Foreskin keratinocyte (primary cell): ENCODE measurements at places on chromosomes 5 and 9.

GRCh38 chr5:102583276-102584124 lies 84.7 kb upstream of the SLCO6A1 start:
- no peak for DNase-seq

DNA sequence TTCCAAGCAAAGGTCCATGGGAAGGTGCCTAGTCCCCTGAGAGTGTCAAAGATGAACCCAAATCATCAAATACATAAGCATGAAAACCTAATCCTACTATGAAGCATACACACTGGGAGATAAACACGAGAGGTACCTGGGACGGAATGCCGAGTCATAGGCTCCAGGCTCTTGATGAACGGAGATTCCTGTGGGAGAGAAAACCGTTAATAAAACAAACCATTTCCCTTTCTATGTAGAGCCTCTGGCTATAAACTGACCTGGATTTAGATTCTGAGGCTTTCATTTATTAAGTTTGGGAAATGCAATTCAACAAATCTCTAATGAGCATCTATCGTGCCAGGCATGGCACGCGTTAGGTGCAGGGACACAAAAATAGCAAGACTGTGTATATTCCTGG lies 206.4 kb upstream of the IL12B start:
- no peak for DNase-seq

GRCh38 chr9:74951725-74952151 lies 974 bp downstream of the C9orf40 start:
- DNase-seq = no peak

DNA sequence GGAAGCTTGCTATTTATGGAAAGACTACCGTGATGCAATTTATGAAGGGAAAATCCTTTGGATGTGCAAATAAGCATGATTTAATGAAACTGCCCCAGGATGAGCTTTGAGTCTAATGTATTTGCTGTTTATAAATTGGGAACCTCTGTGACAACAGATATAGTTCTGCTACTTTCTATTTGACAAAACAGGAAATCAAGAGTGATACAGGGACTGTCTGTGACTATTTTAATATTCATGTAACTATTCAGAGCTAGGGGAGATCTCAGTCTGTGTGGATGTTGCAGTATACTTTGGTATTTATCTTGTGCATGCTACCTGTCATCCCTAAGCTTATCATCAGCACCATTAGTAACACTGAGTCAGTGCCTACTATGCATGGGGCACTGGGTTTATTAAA lies 132.1 kb downstream of the PDZD2 start:
- no peak for DNase-seq

DNA sequence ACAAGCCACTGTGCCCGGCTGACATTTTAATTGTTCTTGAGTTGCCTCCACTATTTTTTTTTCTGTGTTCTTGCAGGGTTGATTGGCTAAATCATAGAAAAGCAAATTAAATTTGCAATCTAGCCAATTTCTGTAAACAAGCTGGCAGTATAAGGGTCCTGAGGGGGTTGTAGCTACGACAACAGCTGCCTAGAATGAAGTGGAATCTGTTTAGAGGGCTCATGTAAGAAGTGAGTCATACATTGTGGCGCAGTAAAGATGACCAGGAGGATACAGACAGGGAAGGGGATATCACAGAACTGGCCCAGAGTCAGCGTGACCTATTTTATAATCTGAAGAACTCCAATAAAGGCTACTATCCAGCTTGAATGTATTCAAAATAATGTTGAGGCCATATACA lies 82.2 kb upstream of the TLE1 start:
- no peak for DNase-seq

GRCh38 chr9:16527573-16527972 lies 342.9 kb downstream of the BNC2 start:
- DNase-seq = no peak

GRCh38 chr5:66477596-66477995 lies 118.6 kb upstream of the MAST4 start:
- DNase-seq = no peak

DNA sequence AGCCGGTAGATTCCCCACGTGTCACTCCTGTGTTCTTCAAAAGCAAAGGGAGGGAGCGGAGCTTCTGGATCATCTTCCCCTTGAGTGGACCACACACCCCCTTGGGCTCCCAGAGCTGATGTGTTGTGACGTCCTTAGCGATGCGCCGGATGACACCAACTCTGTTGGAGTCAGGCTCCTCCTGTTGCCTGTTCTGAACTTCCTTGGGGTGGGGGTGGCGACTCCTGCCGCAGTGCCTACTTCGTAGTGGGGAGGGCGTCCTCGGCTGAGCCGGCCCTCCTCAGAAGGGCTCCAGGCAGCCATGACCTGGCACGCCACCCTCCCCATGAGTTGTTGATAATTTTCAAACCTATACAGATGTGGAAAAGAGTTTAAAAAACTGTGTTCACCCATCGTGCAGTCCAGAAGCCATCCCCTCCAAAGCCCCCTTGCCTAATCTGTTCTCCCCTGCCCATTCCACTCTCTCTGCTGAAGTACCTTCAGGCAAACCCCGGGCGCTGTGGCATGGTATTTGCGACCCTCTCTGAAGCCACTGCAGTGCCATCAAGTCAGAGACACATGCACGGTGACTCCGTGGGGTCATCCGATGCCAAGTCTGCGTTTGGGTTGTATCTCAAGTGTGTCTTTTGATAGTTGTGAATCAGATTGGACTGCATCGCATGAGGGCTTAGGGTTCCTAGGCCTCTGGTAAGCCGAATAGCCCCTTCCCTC lies 16.7 kb downstream of the EXOC3 start:
- no peak for DNase-seq

DNA sequence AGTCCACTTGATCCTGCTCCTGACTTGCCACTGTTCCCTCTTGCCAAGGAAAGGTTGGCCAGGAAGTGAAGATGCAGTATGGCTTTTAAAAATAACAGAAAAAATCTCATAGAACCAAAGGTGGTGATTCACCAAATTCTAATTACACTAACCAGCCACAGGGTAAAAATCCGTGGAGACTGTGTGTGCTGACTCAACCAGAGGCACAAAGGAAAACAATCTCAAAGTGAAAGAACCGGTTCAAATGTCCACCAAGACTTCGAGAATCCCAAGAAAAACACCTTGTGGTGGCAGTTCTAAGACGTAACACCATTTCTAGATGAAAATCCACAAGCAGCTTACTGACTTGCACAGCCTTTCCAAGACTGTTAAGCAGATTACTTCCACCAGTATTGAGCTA lies 279.1 kb downstream of the TLE1 start:
- peak; percentile 83 for DNase-seq

GRCh38 chr5:43425983-43426382 lies 13.8 kb upstream of the CCL28 start:
- DNase-seq = peak; percentile 90

- DNase-seq = no peak
These were observed 170.0 kb upstream of the RASA1 start for GRCh38 chr5:87097664-87098063.

DNA sequence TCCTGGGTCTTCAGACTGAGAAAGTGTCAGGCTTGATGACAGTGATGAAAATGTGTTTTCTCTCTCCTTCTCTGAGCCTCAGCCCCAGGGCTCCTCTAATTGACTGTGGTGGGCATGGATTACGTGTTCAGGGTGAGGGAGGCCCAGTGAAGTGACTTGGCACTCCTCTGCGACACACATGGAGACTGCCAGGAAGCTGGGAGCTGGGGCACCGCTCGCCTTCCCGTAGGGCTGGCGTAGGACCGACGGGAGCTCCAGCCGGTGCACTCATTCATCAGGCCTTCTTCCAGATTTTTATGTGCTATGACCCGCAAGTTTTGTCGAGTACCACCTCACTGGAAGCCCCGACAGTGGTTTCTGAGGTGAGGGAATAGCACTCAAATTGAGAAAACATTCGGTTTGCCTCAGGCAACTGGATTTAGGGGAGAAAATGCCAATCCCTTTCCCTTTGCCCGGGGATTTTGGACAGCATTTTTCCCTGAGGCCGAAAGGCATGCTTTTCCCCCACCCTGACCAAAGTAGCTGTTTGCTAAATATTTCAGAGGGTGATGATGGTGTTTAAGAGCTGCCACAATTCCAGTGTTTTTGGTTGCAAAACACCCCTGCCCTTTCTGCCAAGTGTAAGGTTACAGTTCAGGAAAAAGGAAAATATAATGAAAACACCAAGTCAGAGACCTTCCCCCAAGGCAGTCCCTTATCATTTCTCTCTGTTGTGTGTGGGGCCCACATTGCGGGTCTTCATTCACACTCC lies 83.7 kb downstream of the PCSK5 start:
- no peak for DNase-seq

DNA sequence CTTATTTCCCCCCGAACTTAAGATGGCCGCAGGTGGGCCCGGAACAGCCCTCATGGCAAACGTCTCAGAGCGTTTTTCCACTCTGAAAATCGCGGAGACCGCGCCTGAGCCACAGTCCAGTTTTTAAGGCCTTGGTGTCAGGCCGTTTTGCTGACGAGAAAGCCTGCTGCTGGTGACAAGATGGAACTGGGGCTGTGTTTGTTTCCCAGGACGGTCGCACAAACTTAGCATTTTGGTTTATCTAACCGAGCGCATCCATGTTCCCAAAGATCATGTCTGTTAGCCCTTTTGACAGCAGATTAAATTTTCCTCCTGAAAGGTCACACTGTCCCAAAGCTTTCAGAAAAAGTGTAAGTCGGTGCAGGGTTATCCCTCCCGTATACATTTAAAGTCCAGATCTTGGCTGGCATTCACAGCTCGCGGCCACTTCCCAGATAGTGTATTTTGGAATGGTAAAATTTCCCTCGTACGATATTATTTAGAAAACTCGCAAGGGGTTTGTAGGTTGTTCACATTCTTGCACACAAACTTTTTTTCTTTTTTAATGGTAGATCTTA lies 812 bp downstream of the SREK1 start:
- DNase-seq = no peak

- DNase-seq = no peak
These were observed 842 bp downstream of the TMED7 start for GRCh38 chr5:115624994-115625393.

GRCh38 chr5:125501396-125501795 lies 755.0 kb upstream of the ZNF608 start:
- DNase-seq = no peak

DNA sequence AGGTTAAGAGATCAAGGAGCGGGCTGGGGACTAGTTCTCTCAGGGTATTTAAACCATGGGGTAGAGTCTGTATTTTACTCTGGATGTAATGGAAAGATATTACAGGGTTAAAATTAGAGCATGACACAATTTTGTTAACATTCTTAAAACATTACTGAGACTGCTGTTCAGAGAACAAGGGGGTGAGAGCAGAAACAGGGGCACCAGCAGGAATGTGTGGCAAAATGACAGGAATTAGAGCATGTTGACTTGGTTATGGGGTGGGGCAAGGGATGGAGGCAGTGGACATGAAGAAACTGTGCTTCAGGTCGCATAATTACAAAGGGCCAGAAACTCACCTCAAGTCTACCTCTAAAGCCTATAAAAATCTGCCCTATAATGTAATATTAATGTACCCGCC lies 75.0 kb downstream of the TMEM232 start:
- DNase-seq = no peak

DNA sequence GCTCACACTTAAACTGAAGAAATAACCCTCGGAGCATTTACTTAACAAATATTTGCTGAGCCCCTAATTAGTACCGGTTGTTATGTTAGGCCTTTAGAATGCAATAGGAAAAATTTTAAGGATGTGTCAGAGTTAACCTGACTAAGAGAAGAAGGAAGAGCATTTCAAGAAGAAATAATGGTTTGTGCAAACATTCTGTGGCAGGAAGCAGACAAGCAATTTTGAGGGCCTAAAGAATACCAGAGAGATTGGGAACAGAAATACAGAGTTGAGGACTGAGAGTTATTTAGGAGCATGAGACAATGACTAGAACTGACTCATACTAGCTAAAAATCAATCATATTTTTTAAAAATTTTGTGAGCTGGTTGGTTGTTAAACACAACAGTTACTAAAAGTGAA lies 218.8 kb downstream of the PRR16 start:
- DNase-seq = no peak

DNA sequence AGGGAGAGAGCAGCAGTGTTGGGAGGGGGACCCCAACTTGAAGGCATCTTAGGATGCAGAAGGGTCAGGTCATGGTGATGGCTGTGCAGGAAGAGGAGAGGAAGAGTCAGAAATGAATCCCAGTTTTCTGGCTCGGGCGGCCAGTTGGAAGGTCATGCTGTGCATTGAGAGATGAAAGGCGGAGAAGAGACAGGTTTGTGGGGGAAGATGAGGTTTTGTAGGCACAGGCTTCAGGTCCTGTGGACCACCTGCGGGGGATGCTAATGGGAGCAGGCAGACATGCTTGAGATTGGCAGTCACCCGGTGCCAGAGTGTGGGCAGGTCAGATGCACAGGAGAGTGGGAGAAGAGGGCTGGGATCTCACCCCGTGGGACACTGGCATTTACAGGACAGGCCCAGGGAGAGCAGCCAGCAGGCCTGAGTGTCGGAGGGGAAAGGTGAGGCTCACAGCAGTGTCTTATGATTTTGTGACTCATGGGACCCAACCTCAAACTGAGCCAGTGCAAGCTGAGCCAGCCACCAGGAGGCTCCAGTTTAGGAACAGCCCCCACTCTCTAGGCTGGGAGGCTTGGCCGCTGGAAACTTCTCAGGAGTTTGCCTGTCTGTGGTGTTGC lies 17.5 kb downstream of the STXBP1 start:
- DNase-seq = no peak

GRCh38 chr5:101390151-101390908 lies 487.2 kb upstream of the ST8SIA4 start:
- DNase-seq = peak; percentile 40

DNA sequence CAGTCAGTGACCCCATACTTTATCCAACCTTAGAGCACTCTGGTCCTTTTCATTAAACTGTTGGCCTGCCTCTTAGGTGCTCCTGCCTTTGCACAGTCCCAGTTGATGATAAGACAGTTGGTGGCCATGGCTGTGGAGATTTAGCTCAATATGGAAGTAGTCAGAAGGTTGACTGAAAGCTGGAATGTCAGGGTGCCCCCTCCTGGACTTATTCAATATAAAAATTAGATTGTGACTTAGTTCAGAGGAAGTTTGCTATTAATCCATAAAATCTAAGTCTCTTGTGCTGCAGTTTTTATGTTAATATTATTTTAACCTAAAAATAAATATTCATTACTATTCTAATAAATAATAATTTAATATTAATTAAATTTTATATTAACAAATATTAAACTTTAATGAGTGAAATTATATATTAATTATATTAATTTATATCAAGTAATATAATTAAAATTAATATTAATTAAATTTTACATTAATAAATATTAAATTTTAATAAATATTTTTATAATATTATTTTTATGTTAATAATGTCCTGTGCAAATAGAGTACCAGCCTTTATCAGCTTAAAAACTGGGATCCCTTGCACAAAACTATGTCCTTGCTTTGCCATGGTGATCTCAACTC lies 77.7 kb upstream of the ADAMTSL1 start:
- no peak for DNase-seq

DNA sequence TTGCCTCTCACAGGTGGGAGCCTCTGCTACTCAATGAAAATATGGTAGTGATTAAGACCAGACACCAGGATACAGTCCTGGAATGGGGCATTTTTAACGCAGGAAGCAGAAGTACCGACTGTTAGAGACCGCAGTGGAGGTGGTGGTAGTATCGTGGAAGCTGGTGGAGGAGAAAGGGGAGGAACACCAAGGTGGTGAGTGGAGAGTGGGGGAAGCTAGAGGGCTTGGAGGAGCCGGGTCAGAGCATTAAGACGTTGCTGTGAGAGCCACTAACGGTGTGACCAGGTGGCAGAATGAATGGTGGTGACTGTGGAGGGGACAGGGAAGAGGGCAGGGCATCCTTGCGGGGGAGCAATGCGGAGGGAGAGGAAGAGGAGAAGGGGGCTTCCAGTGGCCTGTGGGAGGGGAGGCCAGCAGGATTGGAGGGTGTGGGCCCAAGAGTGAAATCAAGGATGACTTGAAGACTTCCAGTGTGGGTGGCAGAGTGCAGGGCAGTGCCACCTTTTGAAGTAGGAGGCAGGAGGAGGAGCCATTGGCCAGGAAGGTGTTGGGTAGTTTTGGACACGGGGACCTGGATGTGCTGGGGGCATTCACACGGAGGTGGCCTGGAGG lies 1.6 kb upstream of the UBAC1 start:
- no peak for DNase-seq
